ENCODE measurements at places on chromosomes 3 and 15. TPM values are rescaled to one million over a fixed set of nuclear protein-coding genes. Genes with fewer than 3 reads are reported as not detected.

- H3K4me1 ChIP-seq: peaks cover 42% of the 10 kb centered on the region
- peaks cover 45% of the 10 kb centered on the region for H3K36me3 ChIP-seq
- DNase-seq: no peak
- H3K4me3 ChIP-seq: no peak overlapping the region
- H3K27ac ChIP-seq: peak overlapping the region; percentile 17
Measured at GRCh38 chr3:63980019-63980418, 43.3 kb downstream of the PSMD6 start.

GRCh38 chr3:127192576-127193232 lies at the start of gene PRR23E:
PRR23E (plus strand) TSS chr3:127193131; CDS start chr3:127196686, 3,555 bp downstream.
- H3K27ac ChIP-seq: no peak within 1 kb of the TSS
- H3K27me3 ChIP-seq: no peaks in the 10 kb centered on the region
- no peaks in the 10 kb centered on the region for H3K36me3 ChIP-seq
- no peaks in the 10 kb centered on the region for H3K4me1 ChIP-seq
- H3K4me3 ChIP-seq: no peak within 1 kb of the TSS
- peak; percentile 76 for DNase-seq

CCR4 gene
- total RNA-seq: 1.8 TPM

- peaks cover 53% of the 10 kb centered on the region for H3K4me1 ChIP-seq
- H3K36me3 ChIP-seq: no peaks in the 10 kb centered on the region
- no peak overlapping the region for H3K4me3 ChIP-seq
- H3K27me3 ChIP-seq: no peaks in the 10 kb centered on the region
- no peak for DNase-seq
Measured at GRCh38 chr3:172591125-172591605, 67.9 kb upstream of the TNFSF10 start.

- no peak overlapping the region for H3K4me3 ChIP-seq
- DNase-seq: no peak
- H3K27me3 ChIP-seq: no peaks in the 10 kb centered on the region
- H3K36me3 ChIP-seq: no peaks in the 10 kb centered on the region
- H3K27ac ChIP-seq: no peak overlapping the region
Measured at GRCh38 chr3:115651087-115651486, 27.8 kb downstream of the GAP43 start.

GRCh38 chr15:52710050-52710707 lies 31.0 kb upstream of the ATOSA start:
- H3K4me3 ChIP-seq: no peak overlapping the region
- H3K27me3 ChIP-seq: no peaks in the 10 kb centered on the region
- H3K27ac ChIP-seq: no peak overlapping the region

CCDC39 gene
- 1.2 TPM for total RNA-seq

CHP1 gene
- 151 TPM for total RNA-seq

DNA sequence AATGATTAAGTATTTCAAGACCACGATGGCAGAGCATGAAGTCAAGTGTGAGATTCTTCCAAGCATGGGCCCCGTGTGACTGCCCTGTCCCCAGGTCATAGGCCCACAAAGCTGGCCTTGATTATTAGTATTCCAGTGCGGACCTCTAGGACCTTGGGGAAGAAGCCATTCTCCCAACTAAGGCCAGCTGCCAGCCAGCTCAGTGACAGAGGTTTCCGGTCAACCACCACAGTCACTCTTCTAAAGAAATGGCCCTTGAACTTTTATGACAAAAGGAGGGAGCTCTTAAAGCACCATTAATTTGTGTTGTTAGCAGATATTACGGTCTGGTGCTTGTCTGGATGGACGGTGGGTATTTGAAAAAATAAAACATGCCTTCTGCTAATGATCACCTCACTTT lies 28.0 kb downstream of the FAM3D start:
- H3K27ac ChIP-seq: no peak overlapping the region
- no peak overlapping the region for H3K4me3 ChIP-seq
- H3K27me3 ChIP-seq: no peaks in the 10 kb centered on the region
